ENCODE measurements at places on chromosomes 7 and 10.

- no peak for DNase-seq
These were observed 163.4 kb upstream of the COL1A2 start for GRCh38 chr7:94231305-94231704.

- DNase-seq: peak; percentile 83
These were observed 561 bp downstream of the PLEKHA1 start for GRCh38 chr10:122374859-122375678.

DNA sequence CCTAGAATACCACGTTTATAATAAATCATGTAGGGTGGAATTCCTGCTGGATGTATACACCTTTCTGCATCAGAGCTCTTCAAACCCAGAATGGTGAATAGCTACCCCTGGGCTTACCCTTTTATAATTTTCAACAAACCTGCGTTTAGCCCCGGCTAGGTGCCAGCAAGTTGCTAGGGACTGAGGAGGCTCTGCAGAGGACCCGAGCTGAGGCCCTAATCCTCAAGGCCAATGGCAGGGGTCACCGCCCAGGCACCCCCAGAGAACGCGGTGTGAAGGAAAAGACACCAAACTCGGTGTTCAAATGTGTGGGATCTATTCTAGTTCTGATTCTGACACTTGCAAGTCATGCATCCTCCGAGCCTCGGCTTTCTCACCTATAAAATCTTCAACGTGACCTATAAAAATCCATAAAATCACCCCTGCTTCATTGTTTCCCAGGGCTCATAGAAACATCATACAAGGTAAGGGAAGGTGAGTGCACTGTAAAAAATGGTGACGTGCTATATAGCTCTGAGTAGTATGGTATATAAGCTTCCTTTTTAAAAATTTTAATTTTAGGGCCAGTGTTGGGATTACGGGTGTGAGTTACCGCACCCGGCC lies 2.5 kb upstream of the ANXA11 start:
- DNase-seq: no peak

DNA sequence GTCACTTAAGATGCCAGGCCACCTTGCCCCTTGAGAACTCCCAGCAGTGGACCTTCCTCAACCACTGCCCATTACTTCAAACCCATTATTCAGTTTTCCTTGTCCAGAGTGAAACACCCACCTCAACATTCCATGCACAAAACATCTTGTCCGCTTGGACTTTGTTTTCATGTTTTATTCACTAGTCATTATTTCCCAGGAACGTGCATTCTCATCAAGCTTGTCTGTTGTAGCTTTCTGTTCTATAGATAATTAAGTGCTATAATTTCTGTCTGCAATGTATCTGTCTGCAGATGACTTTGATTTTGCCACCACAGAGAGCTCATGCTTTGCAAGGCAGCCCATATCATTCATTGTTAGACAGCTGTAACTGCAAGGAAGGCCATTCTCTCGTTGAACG lies 117.4 kb downstream of the RAB18 start:
- DNase-seq: no peak

DNA sequence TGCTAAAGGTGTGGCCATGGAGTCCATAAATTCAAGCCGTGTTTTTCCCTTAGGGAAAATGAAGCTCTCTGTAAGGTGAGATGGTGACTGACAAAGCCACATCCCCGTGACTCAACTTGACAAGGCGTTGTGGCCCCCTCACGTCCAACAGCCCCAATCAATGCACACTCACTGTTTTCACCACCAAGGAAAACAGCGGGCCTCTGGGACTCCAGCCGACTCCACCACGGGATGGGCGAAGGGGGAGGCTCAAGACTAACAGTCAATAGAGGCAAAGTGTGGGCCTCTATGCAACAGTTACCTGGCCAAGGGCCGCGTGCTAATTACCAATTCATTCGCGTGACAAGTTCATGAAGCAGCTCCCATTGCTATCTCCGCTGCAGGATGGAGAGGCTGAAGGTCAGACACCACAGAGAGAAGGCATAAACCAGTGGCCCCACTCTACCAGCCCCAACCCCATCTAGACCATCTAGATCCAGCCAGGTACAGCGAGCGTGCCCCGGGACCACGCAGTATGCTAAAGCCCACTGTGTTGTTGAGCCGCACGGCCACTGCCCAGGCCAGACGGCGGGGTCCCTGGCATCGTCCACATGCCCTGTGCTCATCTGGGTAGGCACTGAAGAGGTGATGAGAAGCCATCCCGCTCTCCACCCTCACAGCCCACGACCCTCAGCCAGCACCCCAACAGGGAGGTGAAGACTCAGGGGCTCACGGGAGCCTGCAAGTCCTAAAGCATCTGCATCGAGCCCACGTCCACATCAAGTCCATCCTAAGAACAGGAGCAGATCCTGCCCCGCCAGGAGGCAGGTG lies 76.1 kb downstream of the PROSER2 start:
- DNase-seq: no peak

DNA sequence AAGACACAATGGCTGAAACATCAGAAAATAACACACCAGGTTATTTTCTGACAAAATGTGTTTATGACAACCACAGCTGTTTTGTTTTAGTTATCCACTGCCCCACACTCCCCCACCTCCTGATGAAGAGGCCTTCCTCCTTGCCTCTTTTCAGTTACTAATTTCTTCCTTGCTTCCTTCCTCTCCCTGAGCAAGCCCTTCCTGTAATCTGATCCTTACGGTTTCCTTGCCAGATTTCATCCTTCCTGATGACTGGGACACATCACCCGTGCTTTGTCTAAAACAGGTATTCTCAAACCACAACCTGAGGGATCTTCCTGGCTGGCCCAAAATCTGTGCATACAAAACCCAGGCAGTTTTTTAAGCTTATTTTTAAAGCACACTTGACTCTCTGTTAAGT lies 39.4 kb downstream of the CHST15 start:
- DNase-seq: no peak

DNA sequence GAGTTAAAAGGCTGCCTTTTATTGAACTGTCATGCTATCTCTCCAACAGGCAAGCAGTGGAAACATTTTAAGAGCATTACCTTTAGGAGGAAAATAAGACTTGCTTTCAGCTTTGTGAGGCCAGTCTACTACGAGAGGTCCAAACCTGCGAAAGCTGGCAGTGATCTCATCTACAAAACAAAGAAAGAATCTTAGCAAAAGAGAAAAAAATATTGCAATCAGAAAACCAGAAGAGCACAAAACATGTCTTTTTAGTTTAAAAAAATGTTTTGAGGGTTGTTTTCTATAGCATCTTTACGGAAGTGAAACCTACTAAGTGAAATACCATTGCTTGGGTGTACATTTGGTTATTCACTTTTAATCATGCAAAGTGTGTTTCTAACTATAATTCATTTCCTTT lies 147.9 kb downstream of the CPEB3 start:
- DNase-seq: no peak

- DNase-seq: no peak
These were observed 242.5 kb downstream of the REEP3 start for GRCh38 chr10:63763744-63764143.

GRCh38 chr10:97292097-97292861 lies at the start of gene ARHGAP19:
Gene ARHGAP19 (minus strand): TSS chr10:97292637. CDS start chr10:97292627, 10 bp downstream.
- DNase-seq: peak; percentile 99

GRCh38 chr7:74454925-74455288 lies 1.2 kb downstream of the GTF2IRD1 start:
- no peak for DNase-seq

- no peak for DNase-seq
These were observed 115.5 kb upstream of the STK17A start for GRCh38 chr7:43467406-43467805.

- no peak for DNase-seq
These were observed 36.1 kb upstream of the MDFIC start for GRCh38 chr7:114885836-114886235.

GRCh38 chr7:22598318-22598920 lies 98.4 kb upstream of the STEAP1B start:
- DNase-seq: no peak

DNA sequence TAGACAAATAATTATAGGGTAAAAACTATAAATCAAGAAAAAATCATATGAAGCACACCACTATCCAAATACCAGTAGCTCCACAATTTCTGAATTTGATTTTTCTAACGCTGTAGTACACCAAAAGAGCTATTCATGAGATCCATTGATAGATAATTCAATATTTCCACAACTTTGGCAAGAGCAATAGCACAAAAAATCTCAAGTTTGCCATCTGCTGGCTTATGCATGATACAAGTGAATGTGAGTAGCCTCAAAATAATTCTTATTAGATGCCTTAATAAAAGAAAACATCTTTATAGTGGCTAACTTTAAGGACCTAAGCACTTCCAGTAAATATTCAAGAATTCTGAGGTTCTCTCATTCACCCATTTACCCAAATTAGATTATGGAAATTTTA lies 2.2 kb upstream of the TMEM196 start:
- no peak for DNase-seq

- peak; percentile 42 for DNase-seq
These were observed 125.1 kb downstream of the CDH23 start for GRCh38 chr10:71521504-71522441.

DNA sequence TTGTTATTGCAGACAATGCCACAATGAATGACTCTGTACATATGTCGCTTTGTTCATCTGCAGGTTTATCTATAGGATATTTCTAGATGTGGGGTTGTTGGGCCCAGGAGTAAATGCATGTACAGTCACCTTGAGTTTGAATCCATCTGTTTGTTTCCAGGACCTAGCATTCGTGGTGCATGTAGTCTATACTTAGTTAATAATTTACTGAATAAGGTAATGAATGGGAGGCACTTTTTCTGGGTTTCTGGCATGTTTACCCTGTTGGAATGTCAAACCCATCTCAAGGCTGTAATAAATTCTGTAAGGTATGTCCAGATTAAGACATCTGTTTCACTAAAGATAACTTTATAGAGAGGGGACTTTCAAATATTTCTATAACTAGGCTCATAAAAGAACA lies 23.5 kb downstream of the HECTD2 start:
- DNase-seq: no peak

DNA sequence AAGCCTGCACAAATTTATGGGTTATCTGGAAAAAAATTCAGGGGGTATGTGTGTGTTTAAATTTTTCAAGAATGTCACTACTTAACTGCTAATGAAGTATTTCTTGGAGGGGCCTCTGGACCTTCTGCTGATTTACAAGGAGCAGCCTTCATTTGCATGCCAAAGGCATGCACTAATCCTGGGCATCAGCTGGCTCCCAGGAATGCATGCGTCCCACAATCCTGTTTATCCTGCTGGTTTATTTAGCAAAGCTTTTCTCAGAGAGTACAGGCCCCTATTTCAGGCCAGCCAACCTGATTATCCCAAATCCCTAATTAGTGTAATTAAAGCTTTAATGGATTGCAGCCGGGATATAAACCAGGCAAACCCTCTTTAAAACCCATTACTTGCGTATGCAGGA lies 170.4 kb downstream of the TAX1BP1 start:
- DNase-seq: peak; percentile 52

DNA sequence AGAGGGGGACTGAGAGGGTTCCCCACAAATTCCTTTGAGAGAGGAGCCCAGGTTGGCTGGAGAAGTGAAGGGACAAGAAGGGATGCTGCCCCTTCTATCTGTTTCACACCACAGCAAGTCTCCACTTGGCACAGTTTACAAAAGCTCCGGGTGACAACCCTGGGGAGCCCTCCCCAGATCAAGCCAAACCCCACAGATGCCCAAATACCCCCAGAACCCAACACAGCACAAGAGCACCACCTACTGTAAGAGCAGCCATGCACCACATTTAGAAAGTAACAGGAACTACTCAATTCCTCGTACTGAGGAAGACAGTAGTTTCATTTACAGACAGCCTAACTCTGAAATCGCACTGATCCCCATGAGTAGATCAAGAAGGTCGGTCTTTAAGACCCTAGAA lies 67.8 kb upstream of the ATP6V0A4 start:
- no peak for DNase-seq

DNA sequence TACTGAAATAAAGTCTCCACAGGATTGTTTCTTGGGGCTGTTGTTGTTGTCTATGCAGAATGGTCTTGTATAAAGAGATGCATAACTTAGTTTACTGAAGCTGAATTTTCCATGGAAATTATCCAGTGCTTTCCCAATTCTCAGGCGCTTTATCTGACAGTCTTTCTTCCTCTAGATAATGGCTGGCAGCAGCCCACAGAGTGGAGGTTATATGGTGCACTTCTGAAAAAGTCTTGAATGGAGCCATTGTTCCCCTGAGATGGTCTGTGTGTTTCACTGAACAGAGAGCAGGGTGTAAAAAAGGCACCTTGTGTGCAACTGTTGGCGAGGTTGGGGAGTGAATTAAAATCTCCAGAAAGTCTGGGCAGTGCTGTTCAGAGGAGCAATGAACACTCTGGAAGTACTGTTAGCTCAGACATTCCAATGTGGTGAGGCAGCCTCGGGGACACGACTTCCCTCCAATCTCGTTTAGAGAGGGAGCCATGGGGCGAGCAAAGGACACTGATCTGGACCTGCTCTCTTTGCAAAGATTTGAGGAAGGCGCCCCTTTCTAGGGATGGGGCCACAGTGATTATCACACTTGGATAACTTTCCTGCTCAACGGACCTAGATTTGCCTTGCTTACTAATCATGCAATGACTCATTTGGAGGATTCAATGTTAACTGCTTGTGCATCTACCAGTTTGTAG lies 2.0 kb upstream of the PLCE1 start:
- peak; percentile 87 for DNase-seq

- DNase-seq: no peak
These were observed 34.7 kb downstream of the ZNF33A start for GRCh38 chr10:38045129-38045528.

GRCh38 chr10:129896860-129897200 lies 67.2 kb downstream of the EBF3 start:
- DNase-seq: no peak

- no peak for DNase-seq
These were observed 21.4 kb upstream of the LEP start for GRCh38 chr7:128219636-128220035.

DNA sequence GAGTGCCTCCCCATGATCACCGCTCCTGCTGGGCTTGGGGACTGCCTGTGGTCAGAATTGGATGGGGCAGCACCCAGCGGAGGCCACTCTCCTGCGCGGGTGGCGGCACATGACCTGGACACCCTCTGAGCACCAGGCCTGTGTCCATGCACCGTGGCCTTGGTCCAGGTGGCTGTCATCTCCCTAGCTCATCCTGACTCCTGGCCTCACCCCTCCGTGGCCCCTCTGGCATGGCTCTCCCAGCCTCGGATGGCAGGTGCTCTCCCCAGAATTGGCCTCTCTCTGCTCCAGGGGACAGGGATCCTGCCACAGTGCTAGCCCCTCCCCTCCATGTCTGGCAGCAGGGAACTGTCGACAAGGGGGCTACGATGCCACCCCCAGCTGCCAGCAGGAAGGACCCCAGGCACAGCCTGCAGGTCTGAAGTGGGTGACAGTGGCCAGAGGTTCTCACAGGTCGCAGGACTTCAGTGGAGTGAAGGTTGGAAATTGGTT lies 37.2 kb upstream of the BTBD16 start:
- peak; percentile 41 for DNase-seq

GRCh38 chr7:5360971-5361370 lies 62.7 kb downstream of the TNRC18 start:
- no peak for DNase-seq

All from eye (tissue), 1 donor.